ENCODE measurements at places on chromosomes 4 and X.

- DNase-seq = no peak
These were observed 25.9 kb downstream of the SMIM31 start for GRCh38 chr4:164779811-164780216.

GRCh38 chr4:155497306-155497705 lies 120.5 kb upstream of the MAP9 start:
- no peak for DNase-seq

GRCh38 chr4:76276813-76277212 lies 25.3 kb downstream of the FAM47E start:
- no peak for DNase-seq

DNA sequence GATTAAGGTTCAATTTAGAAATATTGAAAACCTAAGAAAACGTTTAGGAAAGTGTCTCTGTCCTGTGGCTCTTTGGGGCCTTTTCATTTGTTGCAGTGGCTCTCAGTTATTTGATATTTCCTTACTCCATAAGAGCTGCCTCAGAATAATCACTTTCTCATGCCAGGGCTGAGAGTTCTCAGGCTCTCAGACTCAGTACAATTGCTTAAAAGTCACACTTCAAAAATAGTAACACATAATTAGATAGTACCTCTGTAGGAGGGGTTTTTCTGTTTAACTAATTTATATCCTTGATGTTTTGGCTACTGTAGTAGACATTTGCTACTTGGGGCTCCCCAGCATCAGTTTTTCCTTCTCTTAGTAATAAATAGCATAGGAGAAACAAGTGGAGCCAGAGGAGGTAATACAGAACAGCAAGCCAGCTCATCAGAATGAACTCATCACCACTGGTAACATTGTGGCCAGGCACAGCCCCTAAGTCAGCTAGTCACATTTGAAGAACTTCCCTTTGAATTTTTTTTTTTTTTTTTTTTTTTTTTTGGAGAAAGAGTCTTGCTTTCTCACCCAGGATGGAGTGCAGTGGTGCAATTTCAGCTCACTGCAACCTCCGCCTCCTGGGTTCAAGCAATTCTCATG lies 8.0 kb upstream of the HNRNPD start:
- DNase-seq = no peak

GRCh38 chr4:109589119-109589518 lies 29.1 kb downstream of the MCUB start:
- no peak for DNase-seq

GRCh38 chrX:20067709-20068561 lies 48.8 kb downstream of the MAP7D2 start:
- no peak for DNase-seq

- DNase-seq = no peak
These were observed 13.5 kb downstream of the AFF1 start for GRCh38 chr4:86948276-86948675.

- no peak for DNase-seq
These were observed 33.6 kb upstream of the JAKMIP1 start for GRCh38 chr4:6233929-6234328.

DNA sequence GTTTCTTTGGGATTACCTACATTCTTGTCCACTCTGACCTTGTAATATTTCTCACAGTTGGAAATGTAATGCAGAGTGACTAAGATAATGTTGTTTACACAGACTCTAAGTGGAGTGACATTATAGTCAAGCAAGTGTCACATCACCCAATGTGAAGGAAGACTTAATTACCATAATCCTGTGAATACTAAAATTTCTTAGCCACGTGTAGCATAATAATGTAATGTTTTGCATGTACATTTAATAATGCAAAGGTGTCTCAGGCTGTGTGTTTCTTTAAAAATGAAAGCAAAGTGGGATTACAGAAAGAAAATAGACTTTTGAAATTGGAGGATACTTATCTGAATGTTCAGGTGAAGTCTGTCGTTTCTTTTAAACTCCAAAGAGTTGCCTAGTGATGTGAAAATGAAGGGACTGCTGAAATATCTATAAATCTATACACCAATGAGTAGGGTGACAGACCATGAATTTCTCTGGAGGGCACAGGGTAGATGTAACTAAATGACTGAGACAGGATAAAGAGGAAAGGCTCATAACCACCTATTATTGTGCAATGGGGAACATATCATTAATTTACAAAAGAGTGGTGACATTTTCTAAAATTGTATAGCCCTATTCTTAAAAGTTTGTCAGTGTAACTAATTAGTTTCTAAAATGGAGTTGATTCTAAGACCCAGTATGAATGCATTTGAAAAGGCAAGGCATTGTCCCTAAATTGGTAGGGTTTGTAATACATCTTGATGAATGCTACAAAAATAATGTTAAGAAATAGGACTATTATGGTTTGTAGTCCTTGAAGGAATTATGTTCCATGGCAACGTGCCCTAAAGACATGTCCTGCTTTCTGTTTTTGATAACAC lies 235.7 kb downstream of the DACH2 start:
- DNase-seq = no peak

DNA sequence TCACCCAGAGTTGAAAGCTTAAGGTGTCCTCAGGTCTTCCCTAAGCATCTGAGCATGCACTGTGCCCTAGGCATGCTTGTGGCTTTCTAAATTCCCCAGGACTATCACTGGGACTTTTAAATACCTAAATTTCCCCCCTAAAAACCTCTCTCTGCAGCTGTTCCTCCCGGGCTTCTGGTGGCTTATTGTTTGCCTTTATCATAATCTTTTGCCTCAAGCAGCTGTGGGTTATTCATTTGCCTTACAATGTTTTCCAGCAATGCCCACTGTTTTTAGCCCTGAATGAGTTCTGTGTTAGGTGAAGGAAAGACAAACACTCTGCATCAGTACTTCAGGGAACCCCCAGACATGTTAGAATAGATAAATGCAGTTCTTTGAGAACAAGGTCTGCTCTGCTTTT lies 455.0 kb downstream of the ZIC3 start:
- DNase-seq = no peak

- no peak for DNase-seq
These were observed 385.6 kb upstream of the ADGRL3 start for GRCh38 chr4:60814549-60814948.

GRCh38 chr4:8759987-8760386 lies 111.7 kb downstream of the HMX1 start:
- DNase-seq = no peak

DNA sequence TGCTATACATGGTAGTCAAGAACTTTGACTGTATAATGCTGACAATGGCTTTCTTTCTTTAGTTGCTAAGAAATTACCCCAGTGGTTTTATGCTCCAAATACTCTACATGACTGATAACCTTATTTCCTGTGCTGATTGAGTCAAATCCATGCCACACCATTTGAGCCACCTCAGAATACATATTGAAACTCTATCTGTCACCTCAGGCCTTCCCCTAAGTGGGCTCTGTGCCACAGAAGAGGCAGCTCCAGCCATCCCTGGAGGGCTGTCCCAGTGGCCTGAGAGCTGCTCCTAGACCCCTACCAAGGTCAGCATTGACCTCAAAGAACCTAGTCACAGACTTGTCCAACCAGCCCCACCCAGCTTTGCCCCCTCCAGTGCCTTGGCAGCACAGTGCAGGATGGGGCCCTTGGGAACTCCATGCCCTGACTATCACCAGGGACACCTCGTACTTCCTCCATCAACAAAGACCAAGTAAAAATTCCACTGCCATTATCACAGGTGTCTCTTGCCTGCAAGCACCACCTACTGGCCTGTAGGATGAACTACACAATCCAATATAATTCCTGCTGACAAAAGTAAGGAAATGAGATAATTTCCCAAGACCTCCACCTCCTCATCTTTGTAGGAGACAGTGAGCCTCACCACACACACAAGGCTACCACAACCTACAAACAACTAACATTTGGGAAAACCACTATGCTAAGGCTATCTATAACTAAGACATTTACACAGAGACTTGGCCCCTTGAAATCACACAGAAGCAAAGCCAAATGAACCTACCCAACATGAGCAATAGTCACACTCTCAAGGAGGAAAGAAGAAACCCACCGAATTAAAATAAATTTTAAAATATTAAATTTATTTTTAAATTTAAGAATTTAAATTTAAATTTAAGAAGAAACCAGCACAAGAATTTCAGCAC lies 239.9 kb downstream of the NKX6-1 start:
- DNase-seq = no peak

- DNase-seq = no peak
These were observed 260.7 kb downstream of the COL25A1 start for GRCh38 chr4:109041463-109042360.

DNA sequence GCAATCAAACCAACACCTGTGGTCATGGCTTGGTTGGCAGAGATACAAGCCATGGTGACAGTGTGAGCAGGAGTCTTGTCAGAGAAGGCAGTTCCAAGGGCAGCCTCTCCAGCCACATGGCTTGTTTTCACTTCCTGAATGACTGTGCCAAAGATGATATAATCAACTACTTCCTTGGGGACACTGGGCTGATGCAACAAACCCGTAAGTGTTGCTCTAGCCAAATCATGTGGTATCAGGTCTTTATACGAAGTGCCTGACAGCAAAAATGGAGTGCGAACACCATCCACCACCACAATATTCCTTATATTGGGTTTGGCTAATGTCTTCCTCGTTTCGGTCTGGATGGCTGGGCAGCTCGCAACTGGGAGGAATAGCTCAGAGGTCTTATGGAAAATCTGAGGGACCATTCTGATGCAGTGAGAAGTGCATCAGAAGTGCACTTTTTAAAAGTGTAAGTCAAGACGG lies 922.0 kb downstream of the NLGN4X start:
- DNase-seq = no peak

DNA sequence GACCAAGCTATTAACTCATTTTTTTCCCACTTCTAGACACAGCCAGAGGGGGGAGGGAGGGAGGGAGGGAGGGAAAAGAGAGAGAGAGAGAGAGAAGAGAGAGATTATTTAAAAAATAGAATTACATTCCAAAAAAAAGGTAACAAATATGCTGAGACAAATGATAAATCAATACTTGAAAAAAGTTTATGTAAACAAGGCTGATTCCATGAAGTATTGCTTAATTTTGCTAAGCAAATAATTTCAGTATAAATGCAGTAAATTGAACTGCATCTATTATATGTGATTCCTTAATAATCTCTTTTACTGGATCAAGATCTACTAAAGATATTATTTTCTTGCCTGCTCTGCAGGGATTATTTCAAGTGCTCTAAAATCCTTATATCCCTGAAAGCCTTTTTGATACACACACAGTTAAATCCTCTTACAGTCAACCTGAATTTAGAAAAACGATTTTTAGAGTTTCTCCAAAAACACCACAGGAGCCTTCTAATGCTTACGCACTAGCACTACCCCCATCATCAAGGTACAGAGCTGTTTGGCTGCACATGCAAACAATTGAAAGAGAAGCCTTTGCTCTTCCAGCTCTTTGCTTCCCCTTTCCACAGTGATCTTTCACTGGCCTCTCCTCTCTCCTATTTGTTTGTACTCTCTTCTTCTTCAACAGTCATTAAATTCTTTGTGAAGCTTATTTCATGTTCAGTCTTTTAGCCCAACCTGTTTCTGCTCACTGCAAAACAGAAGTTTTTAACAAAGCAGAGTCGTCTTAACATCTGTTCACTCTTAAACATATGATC lies 426.3 kb upstream of the FAM241A start:
- no peak for DNase-seq

DNA sequence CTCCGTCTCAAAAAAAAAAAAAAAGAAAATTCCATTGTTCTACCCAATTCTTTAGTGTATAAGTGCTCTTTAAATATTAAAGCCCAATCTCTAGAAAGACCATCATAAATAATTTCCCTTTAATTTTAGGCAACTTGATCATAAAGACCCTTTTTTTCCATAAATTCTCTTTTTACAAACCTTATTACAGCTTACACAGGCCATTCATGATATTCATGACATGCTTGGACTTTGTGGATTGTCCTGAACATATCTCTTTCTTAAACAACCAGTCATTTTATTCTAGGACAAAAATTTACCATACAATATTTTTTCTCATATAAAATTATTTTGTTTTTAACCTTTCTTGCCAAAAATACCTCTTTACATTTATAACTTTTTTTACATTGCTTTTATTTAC lies 30.5 kb downstream of the TLR8 start:
- no peak for DNase-seq

DNA sequence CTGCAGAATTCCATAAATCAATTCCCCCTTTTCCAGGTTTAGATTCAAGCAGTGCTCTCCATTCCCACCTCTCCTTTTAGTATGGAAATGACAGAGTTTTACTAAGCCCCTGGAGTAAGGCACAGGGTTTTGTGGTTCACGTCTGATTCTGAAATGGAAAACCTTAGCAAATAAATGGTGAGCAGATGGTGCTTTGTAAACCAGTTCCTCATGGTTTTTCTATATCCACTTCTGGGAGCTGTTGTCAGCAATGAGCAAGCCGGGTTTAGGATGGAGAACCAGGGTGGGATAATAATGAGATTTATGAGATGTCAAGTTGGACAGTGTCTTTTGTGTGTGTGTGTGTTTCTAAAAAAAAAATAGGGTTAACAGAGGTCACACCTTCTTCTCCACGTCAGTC lies 113.8 kb upstream of the RBPJ start:
- no peak for DNase-seq

DNA sequence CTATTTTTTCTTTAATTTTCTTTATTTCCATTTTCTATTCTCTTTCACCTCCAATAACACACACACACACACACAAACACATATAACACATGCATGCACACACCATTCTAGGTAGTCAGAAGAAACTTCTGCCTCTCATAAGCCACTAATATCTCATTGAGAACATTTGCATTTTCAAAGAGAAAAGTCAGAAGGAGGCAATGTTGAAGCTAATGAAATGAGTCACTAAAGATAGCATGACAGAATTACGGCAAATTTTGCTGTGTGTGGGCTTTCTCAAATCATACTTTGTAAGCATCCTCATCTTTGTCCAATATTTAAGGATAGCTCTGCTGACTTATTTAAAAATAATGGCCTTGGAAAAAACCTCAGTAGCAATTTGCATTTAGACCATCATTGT lies 291.3 kb downstream of the GUCY2F start:
- no peak for DNase-seq

GRCh38 chr4:89674876-89675459 lies 162.0 kb downstream of the SNCA start:
- no peak for DNase-seq

GRCh38 chrX:39815631-39816030 lies 282.1 kb downstream of the BCOR start:
- DNase-seq = no peak

- DNase-seq = no peak
These were observed 971.1 kb upstream of the HS3ST1 start for GRCh38 chr4:12399781-12400180.

DNA sequence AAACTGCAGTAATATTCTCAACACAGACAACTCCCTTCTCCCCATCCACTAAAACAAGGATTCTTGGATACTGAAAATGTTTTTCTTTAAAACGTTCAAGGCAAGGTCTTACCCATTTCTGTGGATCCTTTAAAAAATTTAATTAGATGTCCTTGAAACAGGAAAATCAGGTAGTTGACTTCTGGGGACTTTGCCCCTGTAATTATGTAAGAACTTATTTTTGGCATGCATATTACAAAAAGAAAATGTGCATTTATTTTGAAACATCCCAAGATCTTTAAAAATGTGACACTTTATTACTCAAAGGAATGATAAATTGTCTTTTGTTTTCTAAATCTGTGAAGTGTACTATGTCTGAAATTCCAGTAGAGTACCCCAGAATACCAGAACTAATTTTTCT lies 25.8 kb downstream of the GUCY1B1 start:
- DNase-seq = no peak
